ENCODE measurements at places on chromosomes 7 and 10.

DNA sequence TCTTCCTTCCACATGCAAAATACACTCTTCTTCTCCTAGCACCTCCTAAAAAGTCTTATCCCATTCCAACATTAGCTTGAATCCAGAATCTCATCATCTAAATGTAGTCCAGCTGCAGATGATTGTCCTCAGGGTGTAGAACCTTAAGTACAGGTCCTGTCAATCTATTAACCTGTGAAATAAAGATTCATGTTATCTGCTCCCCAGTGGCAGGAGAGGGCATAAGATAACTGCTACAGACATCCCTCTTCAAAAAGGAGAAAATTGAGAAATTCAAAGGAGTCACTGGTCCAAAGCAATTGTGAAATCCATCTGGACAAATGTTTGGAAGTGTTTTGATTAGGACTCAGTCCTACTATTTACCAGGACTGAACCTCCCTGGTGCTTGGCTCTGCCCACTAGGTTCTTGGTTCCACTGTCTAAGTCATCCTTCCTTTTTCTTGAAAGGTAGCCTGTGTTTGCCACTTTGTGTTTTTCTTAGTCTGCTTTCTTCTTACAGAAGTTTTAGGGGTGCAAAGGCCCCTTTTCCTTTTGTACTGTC lies 96.2 kb downstream of the ADD3 start:
- DNase-seq = no peak

DNA sequence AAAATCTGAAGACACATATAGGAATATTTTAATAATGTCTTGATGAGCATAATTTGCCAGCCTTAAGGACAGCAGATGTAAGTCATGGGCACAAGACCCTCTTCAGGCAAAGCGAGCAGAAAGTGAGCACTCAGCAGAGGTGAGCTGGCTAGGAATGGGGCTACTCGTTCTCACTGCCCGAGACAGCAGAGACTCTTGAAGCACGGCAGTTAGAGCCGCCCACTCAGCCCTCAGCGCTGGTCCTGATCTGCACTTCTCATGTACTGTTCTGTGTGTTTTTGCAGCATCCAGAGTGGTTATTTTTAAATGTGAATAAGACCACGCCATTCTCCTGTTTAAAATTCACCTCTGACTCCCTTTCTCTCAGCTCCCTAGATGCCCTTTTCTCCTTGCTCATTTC lies 65.3 kb downstream of the GFRA1 start:
- DNase-seq = no peak

DNA sequence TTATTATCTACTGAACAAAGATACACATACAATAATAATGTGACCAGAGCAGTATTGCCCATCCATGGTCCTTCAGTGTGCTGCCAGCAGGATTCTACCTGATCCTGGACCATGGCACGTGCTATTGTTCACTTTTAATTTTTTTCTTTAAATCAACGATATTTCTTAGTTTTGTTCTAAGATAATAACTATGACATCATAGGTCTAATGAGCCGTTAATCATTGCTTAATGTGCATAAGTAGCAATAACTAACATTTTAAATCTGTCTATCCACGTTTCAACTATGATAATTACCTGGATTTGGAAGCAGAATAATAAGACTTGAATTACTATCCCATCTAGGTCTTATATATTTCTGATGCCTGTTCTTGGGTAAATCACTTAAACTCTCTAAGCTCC lies 253.8 kb downstream of the SORCS1 start:
- DNase-seq = no peak

DNA sequence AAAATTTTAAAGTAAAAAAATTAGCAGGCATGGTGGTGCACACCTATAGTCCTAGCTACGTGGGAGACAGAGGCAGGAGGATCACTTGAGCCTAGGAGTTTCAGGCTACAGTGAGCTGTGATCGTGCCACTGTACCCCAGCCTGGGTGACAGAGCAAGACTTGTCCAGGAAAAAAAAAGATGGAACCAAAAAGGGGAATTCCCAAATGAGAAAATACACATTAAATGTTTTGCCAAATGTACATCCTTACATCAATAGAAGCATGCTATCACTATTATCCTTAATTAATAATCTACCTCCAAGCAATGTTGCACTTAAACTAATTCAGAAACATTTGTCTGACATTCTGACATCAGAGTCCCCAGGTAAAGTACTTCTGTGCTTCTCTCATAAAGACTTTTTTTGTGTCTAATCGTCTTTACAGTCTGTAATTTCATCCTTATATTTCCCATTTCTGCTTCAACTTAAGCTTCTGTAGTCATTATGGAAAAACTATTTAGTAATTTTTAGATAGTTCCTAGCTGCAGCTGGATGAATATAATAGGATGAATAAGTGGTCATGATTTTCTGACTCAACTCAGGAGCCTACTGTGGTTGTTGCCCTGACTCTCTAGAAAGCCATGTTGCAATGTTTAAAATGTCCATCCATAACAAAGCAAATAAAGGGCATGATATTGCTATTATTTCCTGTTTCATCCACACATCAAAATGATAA lies 57.7 kb downstream of the MYPN start:
- no peak for DNase-seq

DNA sequence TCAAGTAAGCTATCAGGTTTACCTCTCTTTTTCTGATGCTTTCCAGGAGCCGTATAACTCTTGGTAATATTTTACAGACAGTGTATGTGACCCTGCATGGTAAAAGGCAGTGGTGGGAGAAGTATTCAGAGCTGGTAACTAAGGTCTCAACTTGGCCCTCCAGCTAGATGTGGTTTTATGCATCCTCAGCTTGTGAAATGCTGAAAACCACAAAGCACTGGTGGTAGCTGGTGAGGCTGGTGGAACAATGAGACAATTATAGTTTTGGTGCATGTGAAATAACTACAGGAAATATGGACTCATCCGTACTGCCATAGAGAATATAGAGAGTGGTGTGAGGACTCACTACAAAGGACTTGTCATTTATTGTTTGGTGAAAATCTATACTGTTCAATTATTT lies 383.0 kb upstream of the PCDH15 start:
- DNase-seq = no peak

DNA sequence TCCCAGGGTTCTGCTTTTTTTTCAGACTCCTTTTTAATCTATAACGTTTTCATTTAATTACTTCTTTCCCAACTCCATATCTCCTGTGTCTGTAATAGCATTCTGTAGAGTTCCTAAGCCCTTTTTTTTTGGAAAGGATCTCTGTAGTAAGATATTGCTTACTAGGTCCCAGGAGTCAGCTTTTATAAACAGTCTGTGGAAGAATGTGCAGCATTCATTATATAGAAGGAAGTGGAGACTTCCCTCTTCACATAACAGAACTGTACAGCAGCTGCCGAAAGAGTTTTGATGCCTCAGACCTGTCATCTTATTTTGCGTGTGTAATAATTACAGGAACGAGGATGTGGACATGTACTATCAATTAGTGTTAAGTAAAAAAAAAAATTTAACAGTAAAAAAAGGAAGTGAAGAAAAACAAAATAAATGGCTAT lies 7.4 kb upstream of the STEAP4 start:
- no peak for DNase-seq

DNA sequence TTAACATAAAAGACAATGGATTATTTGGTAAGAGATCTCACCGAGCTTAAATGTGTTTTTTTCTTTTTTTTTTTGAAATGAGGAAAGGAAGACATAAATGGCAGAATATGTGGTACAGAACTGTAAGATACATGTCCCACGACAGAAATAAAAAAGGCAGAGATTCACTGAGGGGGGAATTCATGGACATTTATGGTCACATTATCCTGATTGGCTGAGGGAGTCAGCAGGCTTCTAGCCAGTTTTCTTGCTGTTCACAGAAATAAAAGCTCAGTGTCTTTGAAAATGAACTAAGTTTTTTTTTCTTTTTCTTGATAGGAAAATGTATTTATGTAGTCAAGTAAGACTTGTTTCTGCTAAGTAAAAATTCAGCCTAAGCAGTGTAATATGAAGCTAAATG lies 8.2 kb upstream of the FAS start:
- no peak for DNase-seq

DNA sequence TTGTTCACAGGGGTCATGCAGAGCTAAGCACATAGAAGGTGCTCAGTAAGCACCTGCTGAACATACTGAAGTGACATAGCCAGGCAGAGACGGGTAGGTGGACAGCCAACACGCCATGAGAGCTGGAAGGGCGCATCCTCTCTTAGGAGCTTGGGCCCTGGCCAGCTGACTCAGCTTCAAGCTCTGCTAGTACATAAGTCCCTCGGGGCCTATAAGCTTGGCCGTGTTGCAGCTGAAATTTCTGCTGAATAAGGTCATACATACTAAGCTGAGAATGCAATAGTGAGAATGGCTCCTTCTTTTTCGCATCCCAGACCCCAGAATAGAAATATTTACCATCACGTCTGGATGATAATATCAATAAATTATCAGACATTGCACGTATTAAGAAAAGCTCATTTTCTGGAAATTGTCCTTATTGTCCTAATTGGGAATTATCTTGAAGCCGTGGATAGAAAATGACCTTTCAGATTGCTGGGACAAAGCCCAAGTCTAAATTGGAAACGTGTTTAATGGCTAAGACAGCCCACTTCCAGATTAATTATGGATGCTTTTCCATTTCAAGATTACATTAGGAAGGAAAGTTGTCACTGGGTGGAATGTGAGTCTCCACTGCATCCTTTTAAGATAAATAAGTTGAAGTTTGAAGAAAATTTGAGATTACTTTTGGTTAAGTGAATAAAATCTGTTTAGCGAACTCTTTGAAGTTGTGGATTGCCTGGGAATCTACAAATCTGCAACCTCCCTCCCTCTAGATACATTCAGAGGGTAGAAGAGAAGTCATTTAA lies 287.1 kb upstream of the C7orf33 start:
- no peak for DNase-seq

- no peak for DNase-seq
Measured at GRCh38 chr10:117734731-117735405, 192.3 kb downstream of the EMX2 start.

GRCh38 chr7:86926732-86927131 lies 132.7 kb downstream of the ELAPOR2 start:
- DNase-seq = no peak

- no peak for DNase-seq
Measured at GRCh38 chr10:18610517-18610916, 40.9 kb downstream of the NSUN6 start.

DNA sequence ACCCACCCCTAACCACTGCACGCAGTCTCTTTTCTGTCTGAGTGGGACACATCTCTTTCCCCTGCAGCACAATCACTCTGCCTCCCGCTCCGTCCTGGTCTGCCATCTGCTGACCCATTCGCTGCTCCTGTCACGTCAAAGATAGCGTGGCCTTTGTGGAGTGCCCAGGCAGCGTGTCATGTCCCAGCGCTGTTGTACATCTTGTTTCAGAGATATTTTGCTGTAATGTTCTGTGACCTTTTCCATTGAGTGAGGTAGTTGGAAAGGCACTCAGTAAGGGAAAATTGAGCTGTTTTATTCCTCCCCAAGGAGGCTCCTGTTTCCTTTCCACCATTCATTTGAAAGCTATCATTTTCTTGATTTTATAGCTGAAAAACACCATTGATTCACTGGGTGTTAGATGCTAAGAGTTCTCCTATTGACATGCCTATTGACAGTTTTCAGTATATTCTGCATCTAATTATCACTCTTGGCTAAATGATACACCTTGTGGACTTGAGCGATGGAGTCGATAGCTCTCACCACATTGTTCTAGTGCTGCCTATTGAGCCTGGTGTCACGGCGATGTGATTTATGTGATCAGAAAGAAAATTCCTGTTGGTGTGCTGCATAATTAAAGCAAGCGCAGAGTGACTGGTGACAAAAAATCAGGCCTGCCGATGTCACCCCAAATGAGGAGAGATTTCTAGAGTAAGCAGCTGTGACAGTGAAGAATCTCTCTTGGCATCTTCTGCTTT lies 372.6 kb downstream of the LRMDA start:
- no peak for DNase-seq

DNA sequence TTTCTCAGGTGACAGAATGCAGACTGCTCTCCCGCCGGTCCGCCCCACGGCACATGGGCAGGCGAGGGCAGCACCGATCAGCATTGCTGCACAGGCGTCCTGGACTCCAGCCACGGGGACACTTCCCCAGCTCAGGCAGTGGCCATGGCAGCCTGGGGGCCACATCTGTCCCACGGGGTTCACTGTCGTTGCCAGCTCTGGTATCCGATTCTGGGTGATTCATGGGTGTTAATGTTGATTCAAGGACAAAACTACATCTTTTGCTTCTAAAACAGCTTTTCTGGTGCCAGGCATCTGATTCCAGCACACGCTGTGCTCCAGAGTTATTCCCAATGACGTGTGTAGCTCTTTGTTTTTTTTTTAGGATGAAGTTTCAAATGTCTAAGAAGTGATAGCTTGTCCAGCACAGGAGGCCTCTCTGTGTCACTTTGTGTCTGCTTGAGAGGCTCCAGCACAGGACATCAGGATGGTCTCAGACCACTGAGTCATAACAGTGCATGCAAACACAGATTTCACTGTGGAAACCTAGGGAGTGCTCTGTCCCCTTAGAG lies 218.0 kb downstream of the WDR37 start:
- DNase-seq = no peak

DNA sequence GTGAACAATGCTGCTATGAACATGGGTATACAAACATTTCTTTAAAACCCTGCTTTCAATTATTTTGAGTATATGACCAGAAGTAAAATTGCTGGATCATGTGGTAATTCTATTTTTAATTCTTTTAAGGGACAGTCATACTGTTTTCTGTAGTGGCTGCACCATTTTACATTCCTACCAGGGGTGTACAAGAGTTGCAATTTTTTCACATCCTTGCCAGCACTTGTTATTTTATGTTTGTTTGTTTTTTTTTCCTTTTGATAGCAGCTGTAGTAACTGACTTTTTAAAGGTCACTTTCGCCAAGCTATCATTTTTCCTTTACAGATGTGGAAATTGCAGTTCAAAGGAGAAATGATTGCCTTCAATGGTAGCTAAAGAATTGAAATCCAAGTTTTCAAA lies 99.5 kb downstream of the GPR85 start:
- DNase-seq = no peak

- DNase-seq = no peak
Measured at GRCh38 chr10:58107506-58107905, 160.2 kb downstream of the IPMK start.

DNA sequence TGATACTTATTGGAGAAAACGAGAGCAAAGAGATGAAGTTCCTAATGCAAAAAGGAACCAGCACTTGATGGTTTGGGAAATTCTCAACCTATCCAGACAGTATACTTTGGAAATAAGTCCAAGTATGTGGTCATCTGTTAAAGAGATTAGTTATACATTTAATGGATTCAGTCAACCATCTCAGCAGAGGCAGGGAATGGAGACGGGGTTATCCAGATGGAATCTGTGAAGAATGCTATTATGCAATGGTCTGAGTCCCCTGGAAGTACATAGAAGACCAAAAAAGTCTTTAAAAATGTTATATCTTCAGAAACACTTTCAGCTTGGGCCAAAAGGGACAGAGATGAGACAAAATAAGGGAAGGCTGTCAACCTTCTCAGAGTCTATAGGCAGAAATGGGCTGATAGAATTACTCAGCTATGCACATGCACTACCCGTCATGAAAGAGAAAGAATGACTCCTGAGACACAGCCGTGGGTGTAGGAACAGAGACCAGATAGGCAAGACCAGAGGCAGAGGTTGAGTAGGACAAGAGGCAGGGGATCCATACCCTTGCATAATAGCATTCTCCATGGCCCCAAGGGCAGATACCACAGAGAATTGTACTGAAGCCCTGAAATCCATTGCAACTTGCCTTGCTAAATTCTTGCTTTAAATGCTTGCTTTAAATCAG lies 738.8 kb upstream of the POT1 start:
- DNase-seq = no peak
